Left hindlimb (tissue), 1 donor: ENCODE measurements at places on chromosomes 4 and X.
A peak's percentile ranks its signal among the peaks of the same experiment; 100 is the strongest.

GRCh38 chr4:31667686-31668085, 947.5 kb downstream of the PCDH7 start:
- DNase-seq, result no peak

GRCh38 chrX:10177601-10178000, 20.8 kb downstream of the CLCN4 start:
- DNase-seq, result no peak

DNA sequence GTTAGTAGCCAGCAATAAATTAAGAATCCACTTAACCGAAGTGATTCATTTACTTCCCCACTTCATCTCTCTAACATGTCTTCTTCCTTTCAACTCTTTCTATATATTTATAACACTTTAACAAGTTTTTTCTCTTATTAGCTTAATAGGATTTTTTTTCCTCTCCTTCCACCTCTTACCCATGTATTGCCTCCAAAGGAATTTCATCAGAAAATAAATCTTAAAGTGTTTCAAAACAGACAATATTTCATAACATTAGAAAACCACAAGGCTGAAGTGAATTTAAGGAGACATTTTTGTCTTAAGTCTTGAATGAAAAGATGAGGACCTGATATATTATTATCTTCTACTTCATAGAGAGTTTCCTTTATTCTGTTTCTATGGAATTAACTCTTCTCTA, 101.5 kb downstream of the PDGFC start:
- DNase-seq, result no peak

GRCh38 chrX:138711399-138712347, at the start of gene FGF13:
Gene FGF13, minus strand, starts transcription at chrX:138711717. Its CDS starts 714 bp downstream, at chrX:138711003.
- DNase-seq, result peak; percentile 74

DNA sequence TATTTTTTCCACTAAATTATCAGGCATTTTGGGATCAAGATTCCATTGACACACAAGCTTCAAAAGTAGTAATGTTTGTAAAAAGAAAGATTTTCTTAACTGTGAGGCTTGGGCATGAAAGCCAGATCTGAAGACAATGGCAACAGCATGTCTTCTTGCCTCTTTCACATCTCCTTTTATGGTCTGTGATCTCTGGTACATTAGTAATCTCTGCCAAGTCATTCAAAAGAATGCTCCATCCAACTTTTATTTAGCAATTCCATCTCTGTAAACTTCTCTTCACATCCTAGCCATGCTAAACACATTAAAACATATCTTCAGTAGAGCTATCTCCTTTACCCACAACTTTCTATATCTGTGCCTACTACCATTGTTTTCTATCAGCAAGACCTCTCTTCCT, 465.4 kb downstream of the FAT4 start:
- DNase-seq, result no peak
